ENCODE measurements at places on chromosomes 13 and 19. TPM values are rescaled to one million over a fixed set of nuclear protein-coding genes. Genes with fewer than 3 reads are reported as not detected.

The PTOV1 gene
- total RNA-seq, result 58.5 TPM

GRCh38 chr13:100636441-100636840, 38.2 kb downstream of the TMTC4 start:
- ATAC-seq, result no peak

DNA sequence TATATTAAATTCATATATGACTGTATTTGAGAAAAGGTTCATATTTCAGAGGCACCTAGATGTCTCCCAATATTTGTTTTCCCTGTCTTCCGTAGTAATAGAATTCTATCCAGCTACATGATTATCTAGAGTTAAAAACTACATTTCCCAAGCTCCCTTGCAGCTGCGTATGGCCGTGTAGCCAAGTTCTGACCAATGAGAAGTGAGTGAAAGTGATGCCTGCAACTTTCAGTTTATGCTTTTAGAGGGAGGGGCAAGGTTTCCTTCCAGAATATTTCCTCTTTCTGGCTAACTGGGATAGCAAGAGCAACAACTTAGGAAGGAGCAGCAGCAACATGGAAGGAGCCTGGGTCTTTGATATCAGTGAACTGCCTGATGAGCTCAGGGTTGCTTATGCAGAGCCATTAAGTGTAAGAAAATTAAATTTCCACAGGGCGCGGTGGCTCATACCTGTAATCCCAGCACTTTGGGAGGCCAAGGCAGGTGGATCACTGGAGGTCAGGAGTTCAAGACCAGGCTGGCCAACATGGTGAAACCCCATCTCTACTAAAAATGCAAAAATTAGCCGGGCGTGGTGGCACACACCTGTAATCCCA, 23.2 kb upstream of the CYP2A13 start:
- ATAC-seq, result no peak

The CASP14 gene
- 0.16 TPM for total RNA-seq

The ZNF571 gene
- 2.2 TPM for total RNA-seq

The PTH2 gene
- total RNA-seq, result not detected

The C19orf67 gene
- total RNA-seq, result 0.12 TPM

The SELENOV gene
- not detected for total RNA-seq

DNA sequence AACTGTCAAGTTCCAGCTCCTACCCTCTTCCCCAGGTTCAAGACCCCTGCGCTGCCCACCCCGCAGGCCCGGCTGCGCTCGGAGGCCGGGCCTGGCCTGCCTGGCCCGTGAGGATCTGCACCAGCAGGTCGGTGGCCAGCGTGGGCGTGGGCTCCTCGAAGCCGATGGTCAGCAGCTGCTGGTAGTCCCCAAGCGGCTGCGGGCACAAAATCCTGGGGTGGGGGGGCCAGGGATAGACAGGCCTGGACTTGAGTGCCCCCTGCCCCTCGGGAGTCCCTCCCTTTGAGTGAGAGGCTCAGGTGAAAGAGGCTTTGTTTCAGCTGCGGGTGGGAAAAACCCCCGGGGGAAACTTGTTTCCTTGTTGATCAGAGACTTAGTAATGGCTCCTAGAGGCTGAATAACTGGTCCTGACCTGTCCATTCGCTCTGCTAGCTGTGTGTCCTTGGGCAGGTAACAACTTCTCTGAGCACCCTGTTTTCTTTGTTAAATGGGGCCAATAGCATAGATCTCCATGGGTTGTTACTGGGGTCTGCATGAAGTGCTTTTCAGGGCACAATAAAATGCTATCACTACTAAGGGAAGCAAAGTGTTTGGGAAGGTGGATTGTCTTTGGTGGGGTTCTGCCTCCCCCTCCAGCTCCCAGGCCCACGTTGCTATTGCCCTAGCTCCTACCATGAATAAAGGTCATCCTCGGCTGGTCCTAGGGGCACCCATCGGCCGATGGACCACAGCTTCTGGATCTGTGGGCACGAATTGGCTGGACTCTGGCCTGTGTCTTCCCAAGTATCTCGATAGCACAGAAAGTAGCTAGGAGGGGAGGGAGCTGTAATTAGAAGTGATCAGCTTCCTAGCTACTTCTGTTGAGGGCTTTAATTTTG, 3.5 kb downstream of the C19orf67 start:
- ATAC-seq, result peak; percentile 58

All from esophagus mucosa (tissue), 1 donor.